ENCODE measurements at places on chromosomes 12 and 14.

DNA sequence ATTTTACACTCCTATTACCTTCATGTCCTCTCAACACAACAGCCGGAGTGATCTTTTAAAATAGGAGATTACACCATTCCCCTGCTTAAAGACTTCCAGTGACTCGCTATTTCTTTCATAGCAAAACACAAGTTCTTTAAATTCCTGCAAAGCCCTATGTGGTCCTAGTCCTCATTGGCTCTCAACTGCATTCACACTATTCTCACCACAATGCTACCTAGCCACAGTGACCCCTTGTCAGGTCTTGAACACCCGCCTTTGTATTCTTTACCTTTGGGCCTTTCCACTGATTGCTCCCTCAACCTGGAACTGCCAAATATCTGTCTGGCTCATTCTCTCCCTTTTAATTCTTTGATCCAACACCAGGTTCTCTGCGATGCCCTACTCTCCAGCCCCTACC, 160.2 kb downstream of the PRIMA1 start:
- no peak for DNase-seq

DNA sequence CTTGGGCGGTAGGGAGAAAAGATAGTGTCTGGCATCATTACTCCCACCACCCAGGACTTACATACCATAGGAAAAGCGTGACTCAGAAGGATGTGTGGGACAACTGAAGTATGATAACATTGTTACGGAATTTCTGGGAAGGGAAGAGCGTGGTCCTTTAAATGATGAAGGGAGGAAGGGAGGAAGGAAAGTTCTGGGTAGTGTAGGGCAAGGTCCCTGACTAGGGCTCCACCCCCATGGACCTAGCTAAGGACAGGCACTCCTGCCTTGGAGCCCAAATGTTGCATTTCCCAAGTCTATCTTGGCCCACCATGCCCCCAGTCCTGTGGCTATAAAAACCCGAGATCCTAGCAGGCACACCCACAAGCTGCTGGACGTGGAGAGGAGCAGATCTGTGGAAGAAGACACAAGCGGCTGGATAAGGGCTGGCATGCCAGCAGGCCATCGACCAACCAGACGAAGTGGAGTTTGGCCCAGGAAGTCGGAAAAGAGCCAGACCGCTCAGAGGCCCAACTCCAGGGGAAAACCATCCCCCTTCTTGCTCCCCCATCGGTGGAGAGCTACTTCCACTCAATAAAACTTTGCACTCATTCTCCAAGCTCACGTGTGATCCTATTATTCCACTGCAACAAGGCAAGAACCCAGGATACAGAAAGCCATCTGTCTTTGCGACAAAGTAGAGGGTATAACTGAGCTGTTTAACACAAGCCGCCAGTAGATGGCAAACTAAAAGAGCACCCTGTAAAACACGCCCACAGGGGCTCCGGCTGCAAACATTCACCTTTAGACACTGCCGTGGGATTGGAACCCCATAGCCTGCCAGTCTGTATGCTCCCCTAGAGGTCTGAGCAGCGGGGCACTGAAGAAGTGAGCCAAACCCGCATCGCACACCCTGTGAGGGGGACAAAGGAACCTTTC, 23.0 kb upstream of the RAB21 start:
- no peak for DNase-seq

- DNase-seq = no peak
Observed at GRCh38 chr14:38394767-38395166, 138.9 kb upstream of the CLEC14A start.

DNA sequence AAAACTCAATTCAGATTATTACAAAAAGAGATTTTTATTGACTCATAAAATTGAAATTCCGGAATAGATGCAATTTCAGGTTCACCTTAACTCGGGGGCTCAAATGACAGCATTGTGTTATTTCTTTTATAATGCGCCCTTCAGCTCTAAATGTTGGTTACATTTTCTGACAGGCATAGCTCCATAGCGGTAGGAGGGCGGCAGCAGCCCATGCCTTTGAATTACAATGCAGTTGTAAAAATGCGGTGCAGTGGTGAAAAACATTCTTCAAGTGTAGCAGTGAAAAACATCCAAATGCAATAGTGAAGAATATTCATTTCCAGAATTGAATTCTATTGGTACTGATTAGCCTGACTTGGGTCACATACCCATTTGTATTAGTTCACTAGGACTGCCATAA, 215.3 kb upstream of the PKP2 start:
- DNase-seq = no peak

DNA sequence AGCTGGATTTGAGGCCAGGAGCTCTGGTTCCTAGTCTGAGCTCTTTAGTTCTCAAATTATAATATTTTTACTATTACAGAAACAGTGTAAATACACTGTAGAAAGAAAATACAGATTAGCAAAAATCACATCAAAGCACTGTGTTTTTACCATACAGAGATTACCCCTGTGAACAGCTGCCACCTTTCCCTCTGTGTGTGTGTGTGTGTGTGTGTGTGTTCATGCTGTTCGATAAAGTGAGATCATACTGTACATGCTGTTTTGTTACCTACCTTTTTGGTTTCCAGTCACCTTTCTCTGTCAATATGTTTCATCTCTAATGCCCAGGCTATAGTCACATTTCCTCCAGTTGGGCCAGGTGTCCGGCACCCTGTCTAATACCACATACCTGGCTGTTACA, 26.9 kb downstream of the MVK start:
- DNase-seq = no peak

- DNase-seq = no peak
Observed at GRCh38 chr12:50241178-50241577, 42.1 kb downstream of the LIMA1 start.

- DNase-seq = no peak
Observed at GRCh38 chr14:105876829-105877228, 350.4 kb downstream of the TMEM121 start.

DNA sequence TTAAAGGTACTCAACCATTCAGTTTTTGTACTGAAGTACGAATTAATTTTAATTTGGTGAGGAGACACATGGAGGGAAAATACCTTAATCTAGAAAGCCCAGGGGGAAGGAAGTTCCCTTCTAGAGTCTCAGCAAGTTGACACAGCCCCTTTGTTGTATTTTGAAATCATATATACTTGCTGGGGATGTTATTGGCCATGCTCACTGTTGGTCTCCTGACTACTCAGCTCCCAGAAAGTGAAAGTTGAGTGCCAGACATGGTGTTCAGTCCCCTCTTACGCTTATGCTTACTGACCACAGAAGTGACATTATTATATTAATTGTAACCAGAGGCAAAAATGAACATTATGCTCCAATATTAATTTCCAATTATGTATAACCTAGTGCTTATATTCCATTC, 28.1 kb downstream of the ARF6 start:
- no peak for DNase-seq

- no peak for DNase-seq
Observed at GRCh38 chr12:127115468-127116035, 1151.4 kb upstream of the TMEM132C start.

- no peak for DNase-seq
Observed at GRCh38 chr14:63212776-63213500, 8.7 kb downstream of the RHOJ start.

DNA sequence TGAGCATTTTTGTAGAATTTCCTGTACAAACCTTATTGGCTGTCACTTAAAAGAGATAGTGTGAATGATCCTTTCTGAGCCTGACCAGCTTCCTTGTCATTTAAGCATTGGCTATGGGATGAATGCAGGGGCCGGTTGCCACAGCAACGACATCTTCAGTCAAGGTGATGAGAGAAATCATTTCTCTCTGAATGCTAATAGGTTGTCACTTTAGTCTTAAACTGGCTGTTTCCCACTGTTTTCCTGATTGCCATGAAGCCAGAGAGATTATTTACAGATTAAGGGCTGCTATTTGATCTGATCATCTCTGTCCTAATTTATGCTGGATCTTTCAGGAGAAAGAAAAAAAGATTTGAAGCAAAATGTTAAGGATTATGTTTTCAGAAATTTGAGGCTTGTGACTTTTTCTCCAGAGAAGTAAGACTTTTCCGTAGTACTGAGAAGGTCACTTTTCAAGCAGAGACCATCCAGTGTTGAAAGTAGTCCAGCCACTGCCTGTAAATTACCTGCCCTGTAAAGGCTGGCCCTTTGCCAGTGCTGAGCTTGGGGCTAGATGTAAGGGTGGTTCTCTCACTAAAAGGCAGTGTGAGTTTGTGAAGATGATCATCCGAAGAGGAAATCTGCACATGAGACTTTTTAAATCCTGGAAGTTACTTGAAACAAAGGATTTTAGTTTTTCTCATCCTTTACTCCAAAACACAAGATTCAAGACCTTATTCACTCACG, 235.6 kb downstream of the DACT1 start:
- DNase-seq = no peak

DNA sequence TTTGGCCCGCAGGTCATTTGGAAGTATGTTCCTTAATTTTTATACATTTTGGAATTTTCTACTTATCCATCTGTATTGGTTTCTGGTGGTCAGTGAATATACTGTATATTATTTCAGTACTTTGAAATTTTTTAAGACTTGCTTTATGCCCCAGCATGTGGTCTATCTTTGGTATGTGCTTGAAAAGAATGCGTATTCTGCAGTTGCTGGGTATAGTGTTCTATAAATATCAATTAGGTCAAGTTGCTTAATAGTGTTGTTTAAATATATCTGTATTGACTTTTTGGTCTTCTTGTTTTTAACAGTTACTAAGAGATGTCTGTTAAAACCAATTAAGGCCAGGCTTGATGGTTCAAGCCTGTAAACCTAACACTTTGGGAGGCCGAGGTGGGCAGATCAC, 21.7 kb upstream of the SIX1 start:
- DNase-seq = no peak

DNA sequence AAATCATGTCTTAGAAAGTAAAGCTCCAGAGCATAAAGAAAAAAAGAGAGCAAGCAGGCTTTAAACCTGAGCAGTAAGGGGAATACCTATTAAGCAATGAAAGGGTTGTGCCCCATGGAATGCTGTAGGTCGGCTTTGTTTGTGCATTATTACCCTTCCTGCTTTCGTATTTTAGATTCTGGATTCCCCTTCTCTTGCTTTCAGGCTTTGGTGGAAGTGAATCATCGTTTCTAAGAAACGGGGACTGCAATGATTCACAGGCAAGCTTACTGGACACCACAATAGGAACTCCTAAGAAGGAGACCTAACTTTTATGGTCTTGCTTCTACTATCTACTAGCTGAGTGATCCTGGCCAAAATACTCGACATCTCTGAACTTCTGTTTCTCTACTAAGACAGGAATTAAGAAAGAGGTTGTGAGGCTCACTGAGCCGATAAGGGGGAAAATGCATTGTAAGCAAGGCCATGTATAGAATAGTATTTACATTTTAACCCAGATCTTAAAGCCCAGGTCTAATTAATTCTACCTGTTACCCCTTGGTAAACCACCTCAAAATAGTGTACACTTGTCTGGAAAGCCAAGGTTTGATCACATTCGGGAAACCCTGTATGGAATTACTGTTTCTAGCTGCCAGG, 1.2 kb upstream of the BMAL2 start:
- DNase-seq = no peak

DNA sequence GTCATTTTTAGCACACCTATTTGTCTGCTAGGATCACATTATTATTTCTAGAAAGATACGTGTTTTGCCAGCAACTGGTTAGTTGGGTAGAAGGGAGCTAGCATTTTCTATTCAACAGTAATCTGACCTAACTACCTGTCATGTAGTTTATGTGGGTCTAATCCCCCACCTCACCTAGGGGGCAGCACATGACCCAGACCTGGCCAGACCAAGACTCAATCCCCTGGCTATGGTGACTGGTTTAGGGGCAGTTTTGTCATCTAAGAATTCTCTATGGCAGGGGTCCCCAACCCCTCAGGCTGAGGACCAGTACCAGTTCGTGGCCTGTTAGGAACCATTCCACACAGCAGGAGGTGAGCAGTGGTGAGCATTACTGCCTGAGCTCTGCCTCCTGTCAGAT, 29.5 kb upstream of the EVL start:
- DNase-seq = no peak

All from midbrain (tissue), 1 donor.